NCI-H1092 (cell line): ENCODE measurements at places on chromosomes 13 and 19.

DNA sequence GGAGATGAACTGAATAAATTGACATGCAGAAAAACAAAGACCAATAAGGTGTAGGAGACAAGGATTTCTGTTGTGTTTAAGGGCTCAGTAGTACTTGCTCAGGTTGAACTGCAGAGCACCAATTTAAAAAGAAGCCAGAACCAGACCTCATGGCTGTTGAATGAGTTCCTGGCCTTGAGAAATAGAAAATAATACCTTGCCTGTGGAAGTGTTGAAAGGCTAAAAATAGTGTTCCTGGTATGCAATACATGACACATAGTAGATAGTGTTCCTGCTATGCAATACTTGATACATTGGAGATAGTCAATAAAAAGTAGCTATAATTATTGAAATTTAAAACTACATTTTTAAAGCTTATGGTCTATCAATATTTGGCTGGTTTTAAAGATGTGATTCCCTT is 595.8 kb downstream of the PCDH9 start:
- no peak for DNase-seq

DNA sequence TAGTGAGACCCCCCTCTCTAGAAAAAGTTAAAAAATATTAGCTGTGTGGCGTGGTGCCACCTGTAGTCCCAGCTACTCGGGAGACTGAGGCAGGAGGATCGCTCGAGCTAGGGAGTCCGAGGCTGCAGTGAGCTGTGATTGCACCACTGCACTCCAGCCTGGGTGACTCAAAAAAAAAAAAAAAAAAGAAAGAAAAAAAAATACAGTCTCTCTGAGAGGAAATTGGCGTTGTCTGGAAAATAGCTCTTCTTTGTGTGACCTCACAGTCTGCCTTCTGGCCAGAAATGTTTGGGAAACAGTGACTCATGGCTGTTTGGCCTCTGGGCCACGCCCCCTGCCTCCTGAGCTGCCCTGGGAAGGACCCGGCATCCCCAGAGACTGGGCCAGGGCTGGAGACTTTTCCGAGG is 10.7 kb downstream of the MARCHF2 start:
- no peak for DNase-seq

- no peak for DNase-seq
These were observed 3.2 kb downstream of the IFNL1 start for GRCh38 chr19:39299404-39299803.

DNA sequence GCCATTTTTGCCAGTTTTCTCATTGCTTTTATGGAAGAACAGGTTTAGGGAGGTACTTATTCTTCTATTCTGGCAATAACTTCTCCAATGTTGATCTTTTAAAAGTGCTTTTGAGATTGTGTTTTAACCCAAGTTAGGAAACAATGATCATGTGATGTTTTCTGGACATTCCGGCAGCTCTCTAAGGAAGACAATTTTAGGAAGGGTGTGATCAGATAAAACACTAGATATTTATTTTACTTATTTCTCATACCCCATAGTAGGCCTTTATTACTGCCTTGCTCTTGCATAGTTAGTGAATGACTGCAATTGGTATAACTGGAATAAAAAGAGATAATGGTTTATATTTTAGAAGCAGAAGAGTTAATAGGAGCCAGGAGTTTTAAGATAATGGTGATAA is 68.4 kb upstream of the SPATA13 start:
- DNase-seq: no peak

- DNase-seq: no peak
These were observed 40.4 kb upstream of the GRTP1 start for GRCh38 chr13:113404366-113404722.

DNA sequence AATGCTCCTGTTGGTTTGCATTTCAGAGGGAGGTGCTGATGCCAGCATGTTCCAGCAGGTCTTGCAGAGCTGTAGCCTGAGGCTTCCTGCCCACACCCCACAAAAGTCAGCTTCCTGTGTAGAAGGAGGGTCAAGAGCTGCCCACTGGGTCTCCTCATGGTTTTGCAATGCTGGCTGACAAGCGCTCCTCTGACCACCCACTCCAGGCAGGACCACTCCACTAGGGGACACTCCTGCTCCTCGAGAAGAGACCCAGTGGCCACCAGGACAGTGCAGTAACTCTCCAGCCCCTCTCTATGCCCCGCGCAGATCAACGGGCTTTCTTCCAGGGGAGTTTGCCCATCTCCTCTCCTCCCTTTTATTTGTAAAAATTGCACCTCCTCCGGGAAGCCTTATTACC is 72.9 kb upstream of the UQCRFS1 start:
- no peak for DNase-seq
